ENCODE measurements at places on chromosomes 7 and 10. TPM values are rescaled to one million over a fixed set of nuclear protein-coding genes. Genes with fewer than 3 reads are reported as not detected.

DNA sequence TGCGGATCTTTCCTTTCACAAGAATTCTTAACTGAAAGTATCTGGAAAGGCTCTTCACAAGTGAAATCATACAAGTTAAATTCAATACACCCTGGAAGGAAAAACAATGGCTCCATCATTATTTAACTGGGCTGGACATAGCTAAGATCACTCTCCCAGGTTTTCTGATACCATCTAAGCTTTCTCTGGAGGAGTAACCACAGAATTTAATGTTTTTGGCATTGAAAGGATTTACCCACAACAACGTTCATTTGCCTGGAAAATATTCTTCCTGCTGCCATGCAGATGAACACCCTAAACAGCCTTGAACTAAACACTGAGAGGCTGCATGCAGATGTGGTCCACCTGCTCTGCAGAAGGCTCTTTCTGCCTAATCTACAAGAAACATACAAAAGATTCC, 4.3 kb downstream of the NEBL start:
- peaks cover 18% of the 10 kb centered on the region for H3K4me1 ChIP-seq
- no peaks in the 10 kb centered on the region for H3K36me3 ChIP-seq
- no peaks in the 10 kb centered on the region for H3K27me3 ChIP-seq
- H3K27ac ChIP-seq: no peak overlapping the region
- H3K4me3 ChIP-seq: no peak overlapping the region

- H3K36me3 ChIP-seq: no peaks in the 10 kb centered on the region
- no peak overlapping the region for H3K4me3 ChIP-seq
- H3K27me3 ChIP-seq: peaks cover 12% of the 10 kb centered on the region
- DNase-seq: no peak
Observed at GRCh38 chr10:656883-657282, 32.6 kb downstream of the DIP2C start.

The TRPV5 gene
- 0.15 TPM for total RNA-seq

The TRIL gene
- 1.4 TPM for total RNA-seq

The PPP2R2D gene
- 42.8 TPM for total RNA-seq

- H3K4me1 ChIP-seq: peaks cover 12% of the 10 kb centered on the region
- peak within 1 kb of the TSS; percentile 25 for H3K27ac ChIP-seq
- peak within 1 kb of the TSS; percentile 83 for H3K4me3 ChIP-seq
- H3K36me3 ChIP-seq: no peaks in the 10 kb centered on the region
Observed at GRCh38 chr10:18140149-18140956, at the start of gene CACNB2. Gene CACNB2, plus strand, starts transcription at chr10:18140424.

DNA sequence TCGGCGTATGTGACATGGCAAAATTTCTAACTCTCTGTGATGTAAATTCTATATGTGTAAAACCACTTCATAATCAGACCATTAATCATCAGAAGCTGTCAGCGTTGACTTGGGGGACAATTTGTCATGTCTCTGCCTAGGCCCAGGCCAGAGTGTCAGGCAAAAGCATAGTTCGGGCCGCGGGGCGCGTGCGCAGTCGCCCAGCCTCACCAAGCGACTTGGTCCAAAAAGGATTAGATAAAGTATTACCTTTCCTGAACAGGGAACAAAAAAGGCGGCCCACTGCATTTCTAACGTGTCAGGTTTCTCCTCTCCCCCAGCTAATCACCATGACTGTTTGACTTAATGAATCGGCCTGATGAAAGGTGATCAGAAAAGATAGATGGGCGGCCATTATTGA, 114.2 kb downstream of the EBF3 start:
- H3K36me3 ChIP-seq: peaks cover 10% of the 10 kb centered on the region
- peak overlapping the region; percentile 73 for H3K27ac ChIP-seq
- peak overlapping the region; percentile 31 for H3K4me3 ChIP-seq
- H3K27me3 ChIP-seq: peaks cover 38% of the 10 kb centered on the region
- peaks cover 71% of the 10 kb centered on the region for H3K4me1 ChIP-seq

GRCh38 chr7:75642810-75643486, 95.8 kb downstream of the HIP1 start:
- peak overlapping the region; percentile 14 for H3K27ac ChIP-seq
- H3K4me3 ChIP-seq: no peak overlapping the region
- H3K36me3 ChIP-seq: no peaks in the 10 kb centered on the region
- DNase-seq: peak; percentile 48
- peaks cover 19% of the 10 kb centered on the region for H3K27me3 ChIP-seq

DNA sequence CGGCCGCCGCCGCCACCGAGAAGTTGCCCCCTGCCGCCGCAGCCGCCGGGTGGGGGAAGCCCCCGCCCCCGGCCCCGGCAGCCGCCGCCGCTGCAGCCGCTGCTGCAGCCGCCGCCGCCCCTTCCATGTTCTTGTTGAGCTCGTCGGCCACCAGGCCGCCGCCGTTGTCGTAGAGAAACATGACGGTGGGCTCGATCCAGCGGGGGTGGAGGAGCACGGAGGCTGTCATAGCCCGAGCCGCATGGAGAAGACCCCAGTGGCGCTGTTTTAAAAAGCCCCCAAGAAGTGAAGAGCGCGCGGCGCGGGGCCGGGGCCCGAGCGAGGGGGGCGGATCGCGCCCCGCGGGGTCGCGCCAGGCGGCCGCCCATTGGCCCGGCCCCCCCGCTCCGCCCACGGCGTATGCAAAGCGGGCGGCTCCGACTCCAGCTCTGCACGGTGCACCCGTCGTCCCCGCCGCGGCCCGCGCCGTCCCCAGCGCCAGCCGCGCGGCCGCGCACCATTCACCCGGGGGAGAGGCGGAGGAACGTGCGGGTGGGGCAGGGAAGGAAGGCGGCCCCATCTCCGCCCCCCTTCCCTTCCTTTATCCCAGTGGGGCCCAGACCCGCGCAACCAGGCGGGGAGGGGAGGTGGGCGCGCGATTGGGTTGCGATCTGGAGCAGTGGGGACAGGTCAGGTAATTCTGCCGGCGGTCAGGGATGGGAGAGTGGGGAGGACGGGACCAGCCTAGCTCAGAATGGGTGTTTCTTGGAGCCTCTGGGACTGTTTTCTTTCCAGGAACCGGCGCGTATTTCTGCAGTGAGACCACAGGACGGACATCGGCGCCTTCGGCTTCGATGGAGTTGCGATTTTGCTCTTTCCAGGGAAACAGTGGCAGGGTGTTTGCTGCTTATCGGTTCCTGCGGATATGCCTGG, at the start of gene HOXA13:
Gene HOXA13, minus strand, starts transcription at position 243 of the 912 bp plus-strand sequence. Its CDS starts 14 bp downstream, at position 229.
- H3K4me3 ChIP-seq: peak within 1 kb of the TSS; percentile 88
- DNase-seq: peak; percentile 64
- H3K36me3 ChIP-seq: no peaks in the 10 kb centered on the region
- H3K4me1 ChIP-seq: peaks cover 3% of the 10 kb centered on the region

The GFRA1 gene
- 347 TPM for total RNA-seq

The ECHDC3 gene
- 11.8 TPM for total RNA-seq

GRCh38 chr10:112115781-112116385, 67.7 kb downstream of the GPAM start:
- peak; percentile 61 for DNase-seq
- H3K27me3 ChIP-seq: peaks cover 2% of the 10 kb centered on the region
- no peak overlapping the region for H3K4me3 ChIP-seq
- H3K36me3 ChIP-seq: no peaks in the 10 kb centered on the region
- H3K27ac ChIP-seq: no peak overlapping the region
- no peaks in the 10 kb centered on the region for H3K4me1 ChIP-seq

DNA sequence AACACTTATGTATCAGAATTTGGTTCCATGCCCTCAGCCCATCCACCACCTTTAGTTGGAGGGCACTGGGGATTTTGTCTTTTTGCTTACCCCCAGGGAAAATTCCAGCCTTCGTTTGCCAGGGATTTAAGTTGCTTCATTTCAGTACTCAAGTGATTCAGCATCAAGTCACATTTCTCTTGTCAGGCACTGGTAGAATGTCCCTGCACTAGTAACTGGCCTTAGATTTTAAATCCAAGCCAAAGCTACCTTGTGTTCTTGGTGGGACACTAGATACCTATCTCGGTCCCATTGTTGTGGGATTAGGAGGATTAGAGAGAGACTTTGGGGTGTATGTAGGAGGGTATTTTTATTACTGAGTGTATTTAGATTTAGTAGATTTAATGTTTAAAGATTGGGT, 613.1 kb downstream of the SUGCT start:
- peaks cover 6% of the 10 kb centered on the region for H3K4me1 ChIP-seq
- H3K4me3 ChIP-seq: no peak overlapping the region
- no peaks in the 10 kb centered on the region for H3K36me3 ChIP-seq

The GPR26 gene
- total RNA-seq: 0.10 TPM

The NYAP1 gene
- total RNA-seq: 36.6 TPM

The GIMAP6 gene
- not detected for total RNA-seq

Data from glutamatergic neuron (in vitro differentiated cells).